ENCODE measurements at places on chromosomes 12 and 14.
A peak's percentile ranks its signal among the peaks of the same experiment; 100 is the strongest.

DNA sequence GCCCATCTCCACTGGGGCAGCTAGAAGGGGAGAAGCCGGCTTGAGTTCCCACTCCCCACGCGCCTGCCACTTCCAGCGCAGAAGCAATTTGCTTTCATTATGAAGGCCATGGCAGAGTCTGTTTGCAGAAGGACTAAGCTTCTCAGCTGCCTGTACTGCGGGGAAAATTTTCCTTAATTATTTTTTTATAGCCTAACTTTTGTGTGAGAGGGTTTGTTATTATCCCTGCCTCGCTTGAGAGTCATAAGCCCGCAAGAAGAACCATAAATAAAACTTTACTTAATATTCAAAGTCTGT, 56.0 kb upstream of the DLK1 start:
- no peak for DNase-seq

GRCh38 chr12:75744607-75745256, 233.3 kb upstream of the KRR1 start:
- DNase-seq = no peak

DNA sequence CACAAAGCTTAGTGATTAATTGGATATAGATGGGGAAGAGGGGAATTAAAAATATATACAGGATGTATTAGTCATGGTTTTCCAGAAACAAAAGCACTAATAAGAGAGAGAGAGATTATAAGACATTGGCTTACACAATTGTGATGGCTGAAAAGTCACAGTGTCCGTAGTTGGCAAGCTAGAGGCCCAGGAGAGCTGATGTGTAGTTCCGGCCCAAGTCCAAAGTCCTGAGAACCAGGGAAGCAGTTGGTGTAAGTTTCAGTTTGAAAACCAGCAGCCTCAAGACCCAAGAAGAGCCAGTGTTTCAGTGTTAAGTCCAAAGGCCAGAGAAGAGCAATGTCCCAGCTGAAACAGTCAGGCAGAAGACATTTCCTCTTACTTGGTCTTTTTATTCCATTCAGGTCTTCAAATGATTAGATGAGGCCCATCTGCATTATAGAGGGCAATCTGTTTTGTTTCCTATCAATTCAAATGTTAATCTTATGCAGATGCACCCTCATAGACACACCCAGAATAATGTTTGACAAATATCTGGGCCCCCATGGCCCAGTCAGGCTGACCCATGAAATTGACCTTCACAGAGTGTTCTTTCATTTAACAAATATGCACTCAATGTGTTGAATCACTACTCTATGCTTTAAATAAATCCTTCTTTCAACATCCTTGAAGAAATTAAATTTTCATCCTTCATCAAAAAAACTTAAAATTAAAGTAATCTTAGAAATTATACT, 67.2 kb upstream of the DIO2 start:
- DNase-seq = no peak

GRCh38 chr14:32134448-32135097, 57.5 kb downstream of the ARHGAP5 start:
- DNase-seq = no peak

GRCh38 chr12:100324498-100324897, 32.4 kb upstream of the SLC17A8 start:
- no peak for DNase-seq

DNA sequence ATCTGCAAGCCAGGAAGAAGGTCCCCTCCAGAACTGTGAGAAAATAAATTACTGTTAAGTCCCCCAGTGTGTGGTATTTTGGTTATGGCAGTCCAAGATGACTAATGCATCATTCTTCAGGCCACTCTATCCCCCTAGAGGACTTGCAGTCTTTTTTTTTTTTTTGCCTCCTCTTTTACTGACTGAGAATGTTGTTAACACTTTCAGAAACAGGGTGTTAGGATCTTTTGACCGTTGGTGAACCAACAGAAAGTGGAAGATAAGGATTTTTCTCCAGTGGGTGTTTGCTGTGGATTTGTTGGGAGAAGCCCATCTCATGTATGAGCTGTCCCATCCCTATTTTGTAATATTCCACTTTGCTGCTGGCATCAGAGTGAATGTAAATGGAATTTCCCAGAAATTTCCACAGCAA, 37.8 kb downstream of the MARK3 start:
- DNase-seq = no peak

- DNase-seq = no peak
Measured at GRCh38 chr12:40098406-40099145, 7.3 kb downstream of the SLC2A13 start.

GRCh38 chr12:106331599-106331998, 25.9 kb upstream of the POLR3B start:
- peak; percentile 12 for DNase-seq

DNA sequence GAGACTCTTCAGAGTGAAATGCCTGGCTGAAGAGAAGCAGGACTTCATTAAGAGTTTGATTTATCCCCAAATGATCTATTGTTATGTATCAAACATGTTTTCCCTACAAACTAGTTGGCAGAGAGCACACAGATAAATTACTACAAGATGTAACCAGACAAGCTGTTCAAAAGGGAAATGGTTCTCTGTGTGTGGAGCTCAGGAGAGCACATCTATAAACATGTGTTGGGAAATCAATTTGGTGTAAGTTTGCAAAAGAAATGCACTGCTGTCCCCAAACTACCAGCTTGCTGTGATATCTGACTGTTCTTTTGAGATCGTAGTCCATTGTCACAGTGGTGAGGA, 159.2 kb downstream of the PAH start:
- DNase-seq = no peak

DNA sequence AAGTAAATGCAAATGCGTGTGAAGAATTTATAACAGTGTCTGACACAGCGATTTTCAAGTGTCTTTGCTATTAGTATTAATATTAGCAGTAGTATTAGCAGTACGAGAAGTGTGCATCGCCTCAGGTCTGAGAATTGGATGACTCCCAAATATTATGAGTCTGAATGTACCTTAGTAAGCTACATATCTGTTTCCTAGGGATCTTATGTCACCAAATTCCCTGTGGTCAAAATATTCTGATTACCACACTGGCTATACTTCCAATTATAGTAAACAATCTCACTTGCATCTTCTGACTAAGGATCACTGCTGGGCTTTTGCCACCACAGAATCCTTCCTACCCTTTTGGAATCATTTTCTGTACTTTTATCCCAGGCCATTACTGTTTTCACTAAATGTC, 396.0 kb upstream of the MIS18BP1 start:
- DNase-seq = no peak

DNA sequence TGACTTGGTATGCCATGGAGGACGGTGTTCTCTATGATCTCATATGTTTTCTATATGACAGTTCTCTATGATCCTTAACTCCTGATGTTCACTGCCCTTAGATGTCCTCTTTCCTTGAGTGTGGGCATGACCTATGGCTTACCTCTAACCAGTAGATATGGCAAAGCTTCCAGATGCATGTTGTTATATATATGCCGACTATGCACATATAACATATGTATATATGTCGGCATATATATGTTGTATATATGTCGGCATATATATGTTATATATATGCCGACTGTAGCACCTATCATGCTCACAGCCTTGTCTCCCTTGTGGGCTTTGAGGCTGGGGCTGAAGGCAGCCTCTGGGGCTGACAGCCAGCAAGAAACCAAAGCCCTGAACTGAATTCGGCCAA, 106.0 kb downstream of the GRIP1 start:
- no peak for DNase-seq

- no peak for DNase-seq
Measured at GRCh38 chr12:29427964-29428363, 47.0 kb upstream of the ERGIC2 start.

- DNase-seq = peak; percentile 70
Measured at GRCh38 chr14:59213368-59214315, 25.2 kb downstream of the DAAM1 start.

DNA sequence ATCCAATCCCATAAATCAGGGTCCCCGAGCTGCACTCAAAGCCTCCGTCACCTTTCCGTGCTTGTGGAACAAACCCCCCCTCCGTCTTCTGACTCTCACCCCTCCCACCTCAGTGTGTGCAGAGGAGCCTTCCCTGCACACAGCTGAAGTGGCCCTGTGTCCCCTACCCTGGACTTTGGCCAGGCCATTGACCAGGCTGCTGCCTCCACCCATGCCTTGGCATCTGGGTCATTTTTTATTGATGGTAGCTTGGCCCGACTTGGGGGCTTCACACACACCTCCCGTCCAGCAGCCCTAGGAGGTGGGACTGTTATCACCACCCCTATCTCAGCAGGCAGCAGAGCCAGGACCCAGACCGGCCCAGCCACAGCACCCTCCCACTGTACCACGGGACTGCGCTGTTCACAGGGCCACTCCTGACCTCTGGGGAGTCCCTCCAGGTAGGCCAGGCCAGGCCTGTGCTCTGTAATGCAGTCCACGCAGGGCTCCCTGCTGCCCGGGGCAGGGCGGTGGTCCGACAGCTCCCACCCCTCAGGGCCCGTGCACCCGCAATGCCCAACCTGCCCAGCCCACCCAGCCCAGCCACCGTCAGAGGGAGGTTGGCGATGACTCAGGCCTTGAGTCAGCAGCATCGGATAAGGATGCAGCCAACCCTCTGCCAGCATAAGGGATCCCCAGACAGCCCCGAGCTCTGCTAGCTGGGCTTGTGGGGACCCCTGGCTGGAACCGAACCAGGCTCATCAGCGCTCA, 9.2 kb upstream of the INF2 start:
- no peak for DNase-seq

GRCh38 chr12:6555018-6555691, 687 bp downstream of the IFFO1 start:
- no peak for DNase-seq

GRCh38 chr12:91033251-91033650, 24.6 kb downstream of the KERA start:
- no peak for DNase-seq

- no peak for DNase-seq
Measured at GRCh38 chr12:54796991-54797390, 57.3 kb upstream of the MUCL1 start.

DNA sequence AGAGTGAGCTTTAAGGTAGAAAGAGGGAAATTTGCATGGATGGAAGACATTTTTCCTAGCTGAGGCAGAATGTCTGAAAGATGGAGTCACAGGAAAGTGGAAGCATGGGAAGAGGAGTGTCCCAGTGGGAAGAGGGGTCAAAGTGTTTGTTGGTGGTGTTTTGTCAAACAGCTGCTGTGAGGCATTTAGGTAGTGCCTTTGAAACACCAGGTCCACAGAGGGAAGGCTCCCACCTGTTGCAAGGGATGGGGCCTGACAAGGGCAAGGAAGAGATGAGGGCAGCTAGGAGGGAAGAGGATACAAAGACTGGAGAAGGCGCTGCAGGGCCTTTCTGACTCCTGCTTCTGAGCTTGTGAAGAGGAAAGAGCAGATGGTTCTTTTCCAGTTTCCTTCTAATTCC, 91.8 kb upstream of the CISTR start:
- no peak for DNase-seq

DNA sequence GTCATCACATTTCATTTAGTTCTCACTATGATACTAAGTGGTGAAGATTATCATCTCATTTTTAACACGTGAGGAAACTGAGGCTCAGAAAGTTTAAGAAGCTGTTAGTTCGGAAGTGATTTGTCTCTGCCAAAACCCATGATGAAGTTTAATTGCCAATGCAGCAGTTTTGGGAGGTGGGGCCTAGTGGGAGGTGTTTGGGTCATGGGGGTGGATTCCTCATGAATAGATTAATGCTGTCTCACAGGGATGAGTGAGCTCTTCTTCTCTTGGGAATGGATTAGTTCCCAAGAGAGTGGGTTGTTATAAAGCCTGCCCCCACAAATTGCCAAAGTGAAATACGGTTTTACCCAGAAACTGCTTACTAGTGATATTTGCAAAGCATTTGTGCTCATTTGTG, 91.5 kb upstream of the IGF1 start:
- DNase-seq = no peak

GRCh38 chr12:69149270-69149669, 90.1 kb upstream of the CPSF6 start:
- no peak for DNase-seq

DNA sequence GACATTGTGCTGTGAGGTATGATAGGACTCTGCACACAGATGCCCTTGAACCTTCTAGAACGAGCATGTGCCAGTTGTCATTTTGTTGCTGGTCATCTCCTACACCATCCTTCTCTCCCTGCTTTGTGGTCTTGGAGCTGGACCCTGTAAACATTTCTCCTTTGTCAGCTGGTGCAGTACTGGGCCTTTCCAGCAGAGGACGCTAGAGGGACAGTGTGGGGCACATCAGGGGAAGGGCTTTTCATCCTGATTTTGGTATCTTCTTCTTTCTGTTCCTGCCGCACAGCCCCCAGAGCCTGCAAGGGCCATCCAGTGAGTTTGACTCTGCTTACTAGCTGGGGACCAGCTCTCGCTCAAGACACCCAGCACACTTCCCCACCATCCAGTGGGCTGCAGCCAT, 484.6 kb downstream of the AACS start:
- DNase-seq = no peak

All from NCI-H2171 (cell line).